ENCODE measurements at places on chromosomes 12 and 14.
A peak's percentile ranks its signal among the peaks of the same experiment; 100 is the strongest.

- no peak for DNase-seq
Observed at GRCh38 chr12:52054231-52054832, 3.1 kb downstream of the NR4A1 start.

- no peak for DNase-seq
Observed at GRCh38 chr12:69886109-69886508, 61.1 kb downstream of the MYRFL start.

GRCh38 chr14:102738373-102739189 is 38.7 kb upstream of the TRAF3 start:
- no peak for DNase-seq

GRCh38 chr12:57248934-57249742 is 1.8 kb downstream of the STAC3 start:
- no peak for DNase-seq

DNA sequence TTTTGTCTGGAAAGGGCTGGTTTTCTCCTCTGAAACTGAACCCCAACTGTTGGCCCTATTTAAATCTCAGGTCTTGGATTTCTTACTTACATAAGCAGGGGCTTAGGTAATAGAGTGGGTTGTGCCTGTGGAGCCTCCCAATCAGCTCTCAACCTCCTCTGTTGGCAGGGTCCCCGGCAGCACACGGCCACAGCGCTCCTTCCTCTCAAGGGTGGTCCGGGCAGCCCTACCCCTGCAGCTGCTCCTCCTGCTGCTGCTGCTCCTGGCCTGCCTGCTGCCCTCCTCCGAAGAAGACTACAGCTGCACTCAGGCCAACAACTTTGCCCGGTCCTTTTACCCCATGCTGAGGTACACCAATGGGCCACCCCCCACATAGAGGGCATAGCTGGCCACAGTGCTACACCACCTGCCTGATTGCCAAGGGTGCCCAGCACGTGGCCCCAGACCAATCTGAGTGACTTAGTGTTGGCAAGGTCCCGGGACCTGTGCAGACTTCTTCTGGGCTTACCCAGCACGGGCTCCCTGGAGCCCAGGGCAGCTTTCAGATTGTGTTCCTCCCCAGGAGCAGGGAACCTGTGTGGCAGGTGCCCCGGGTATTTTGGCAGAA is 68.9 kb downstream of the ESR2 start:
- DNase-seq, result no peak

DNA sequence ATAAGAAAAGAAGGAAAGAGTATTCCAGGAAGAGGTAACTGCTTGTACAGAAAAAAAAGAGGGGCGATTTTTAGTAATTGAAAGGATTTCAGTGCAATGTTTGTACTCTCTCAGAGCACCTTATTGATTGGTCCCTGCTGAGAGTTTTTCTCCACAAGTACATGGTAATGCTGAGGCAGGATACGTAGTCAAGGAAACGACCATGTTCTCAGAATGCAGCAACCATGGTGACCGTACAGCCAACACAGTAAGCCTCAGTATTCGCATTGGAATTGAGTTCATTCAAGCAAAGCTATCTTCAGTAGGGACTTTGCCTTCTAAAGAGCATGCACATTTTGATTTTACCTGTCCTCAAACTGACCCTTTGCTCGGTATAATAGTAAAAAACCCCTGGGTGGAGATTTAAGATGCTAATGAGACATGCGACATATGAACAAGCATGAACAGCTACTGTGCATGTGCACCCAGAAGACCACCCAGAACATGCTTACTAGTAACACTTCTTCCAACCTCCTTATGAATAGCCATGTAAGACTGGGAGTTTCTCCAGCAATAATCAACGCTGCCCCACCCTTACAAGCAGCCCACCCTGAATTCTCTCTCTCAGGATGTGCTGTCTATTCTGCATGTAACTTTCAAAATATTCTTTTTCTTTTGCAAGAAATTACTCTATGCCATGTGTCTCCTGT is 6.2 kb upstream of the SLC41A2 start:
- no peak for DNase-seq

- DNase-seq, result no peak
Observed at GRCh38 chr14:82029038-82029437, 495.4 kb upstream of the SEL1L start.

DNA sequence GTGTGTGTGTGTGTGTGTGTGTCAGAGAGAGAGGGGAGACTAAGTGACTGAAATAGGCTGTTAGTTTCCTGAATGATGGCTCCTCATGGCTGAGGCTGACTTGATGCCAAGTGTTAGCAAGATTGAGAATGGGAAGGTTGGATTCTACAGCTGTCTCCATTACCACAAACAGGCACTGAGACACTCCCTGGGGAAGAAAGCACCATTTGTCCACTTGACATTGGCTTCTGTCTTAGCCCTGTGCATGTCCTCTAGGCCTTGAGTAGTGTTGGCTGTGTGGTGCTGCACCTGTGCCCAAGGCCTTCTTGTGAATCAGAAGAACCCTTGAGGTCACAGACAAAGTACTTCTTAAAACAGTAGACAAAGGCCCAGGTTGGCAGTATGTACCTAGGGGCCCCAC is 15.6 kb downstream of the ERG28 start:
- no peak for DNase-seq

- no peak for DNase-seq
Observed at GRCh38 chr12:131330106-131330815, 376.6 kb downstream of the ADGRD1 start.

DNA sequence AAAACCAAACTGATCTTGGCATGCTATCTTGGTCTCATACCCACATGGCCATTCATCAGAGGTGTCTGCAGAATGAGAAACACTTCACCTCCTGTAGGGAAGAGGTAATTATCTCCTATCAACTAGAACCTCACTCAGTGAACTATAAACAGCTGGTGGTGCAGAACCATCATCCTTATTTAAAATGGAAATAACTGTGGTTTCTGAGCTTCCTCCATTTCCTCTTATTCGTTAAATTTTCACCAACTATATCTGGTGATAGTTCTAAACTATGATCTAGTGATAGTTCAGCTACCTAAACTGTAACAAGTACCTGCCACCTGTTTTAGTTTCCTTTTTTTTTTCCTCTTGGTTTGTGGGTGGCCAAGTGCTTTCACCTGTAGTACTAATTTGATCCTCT is 218.5 kb downstream of the FUT8 start:
- DNase-seq, result peak; percentile 20
